Nephron progenitor cell (in vitro differentiated cells): ENCODE measurements at places on chromosomes 5 and 9.
A peak's percentile ranks its signal among the peaks of the same experiment; 100 is the strongest.

- no peak for DNase-seq
Measured at GRCh38 chr5:135605221-135605620, 26.4 kb upstream of the CXCL14 start.

- no peak for DNase-seq
Measured at GRCh38 chr5:43425983-43426382, 13.8 kb upstream of the CCL28 start.

- DNase-seq: peak; percentile 12
Measured at GRCh38 chr9:121399883-121400607, 30.0 kb upstream of the STOM start.

- DNase-seq: no peak
Measured at GRCh38 chr5:33299621-33300208, 141.1 kb upstream of the TARS1 start.

- no peak for DNase-seq
Measured at GRCh38 chr9:5630081-5630507, 1.2 kb downstream of the RIC1 start.

DNA sequence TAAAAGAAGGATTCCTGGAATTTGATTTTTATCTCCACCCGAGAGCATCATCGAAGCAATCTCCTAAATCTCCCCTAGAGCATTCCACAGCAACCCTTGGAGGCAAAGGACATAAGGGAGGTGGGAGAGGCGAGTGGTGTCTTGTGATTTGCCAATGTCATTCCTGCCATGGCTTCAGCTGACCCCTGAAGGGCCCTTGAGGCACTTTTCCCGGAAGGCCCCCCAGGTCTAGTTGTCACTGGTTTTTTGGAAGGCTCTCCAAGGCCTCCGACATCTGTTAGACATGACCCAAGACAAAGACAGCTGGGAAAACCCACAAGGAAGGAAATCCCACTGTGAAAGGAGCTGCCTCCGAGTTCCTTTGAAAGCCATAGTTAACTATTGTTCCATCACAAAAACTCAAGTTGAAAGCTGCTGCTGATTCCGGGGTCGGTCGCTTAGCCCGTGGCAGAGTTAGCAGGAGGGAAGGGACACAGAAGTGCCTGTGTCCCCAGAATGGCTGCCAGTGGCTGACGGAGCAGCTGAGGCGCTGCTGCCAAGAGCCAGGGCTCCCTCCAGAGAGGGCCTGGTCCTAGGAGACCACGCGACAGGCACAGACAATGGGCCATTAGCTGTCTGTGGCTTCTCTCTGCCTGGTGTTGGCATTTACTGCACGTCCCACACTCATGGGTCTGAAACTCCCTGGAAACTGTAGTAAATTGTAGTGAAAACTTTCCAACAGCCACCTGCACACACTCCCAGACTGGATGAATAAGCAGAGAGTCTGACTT lies 24.4 kb upstream of the TRIO start:
- DNase-seq: no peak

DNA sequence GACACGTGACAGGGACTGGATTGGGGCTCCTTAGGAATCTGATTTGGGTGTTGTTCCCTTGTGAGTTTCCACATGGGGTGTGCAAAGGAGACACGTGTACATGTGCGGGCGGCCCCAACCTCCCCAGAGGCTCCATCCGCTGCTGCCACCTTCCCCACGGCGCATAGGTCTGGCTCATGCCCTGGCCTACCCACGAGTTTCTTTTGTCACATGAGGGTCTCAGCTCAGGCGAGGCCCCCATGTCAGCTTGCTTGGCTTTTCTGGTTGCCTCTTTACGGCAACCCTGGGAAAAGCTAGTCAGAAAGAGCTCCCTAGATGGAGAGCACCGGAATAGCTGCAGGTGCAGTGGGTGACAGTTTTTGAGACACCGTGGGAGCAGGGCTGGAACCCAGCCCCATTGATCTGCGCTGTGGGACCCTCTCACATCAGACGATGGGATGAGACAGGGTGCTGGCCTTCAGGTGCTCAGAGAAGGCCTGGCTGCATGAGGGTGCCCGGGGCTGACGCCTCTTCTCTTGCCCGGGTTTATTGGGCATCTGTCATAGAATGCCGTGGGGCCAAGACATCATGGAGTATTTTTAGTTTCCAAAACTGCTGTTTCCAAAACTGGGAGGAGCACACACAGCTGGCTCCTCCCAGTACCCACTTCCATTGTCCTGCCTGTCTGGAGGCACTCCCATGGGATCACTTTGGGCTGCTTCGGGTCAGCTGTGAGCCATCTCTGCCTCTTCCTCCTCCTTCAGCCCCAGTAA lies 107.8 kb downstream of the WNK2 start:
- DNase-seq: no peak

- DNase-seq: no peak
Measured at GRCh38 chr5:74196233-74196632, 444.3 kb downstream of the ENC1 start.

- peak; percentile 58 for DNase-seq
Measured at GRCh38 chr5:179858241-179858585, 404 bp downstream of the MRNIP start.

GRCh38 chr5:5822729-5823257 lies 400.3 kb downstream of the ICE1 start:
- DNase-seq: no peak

DNA sequence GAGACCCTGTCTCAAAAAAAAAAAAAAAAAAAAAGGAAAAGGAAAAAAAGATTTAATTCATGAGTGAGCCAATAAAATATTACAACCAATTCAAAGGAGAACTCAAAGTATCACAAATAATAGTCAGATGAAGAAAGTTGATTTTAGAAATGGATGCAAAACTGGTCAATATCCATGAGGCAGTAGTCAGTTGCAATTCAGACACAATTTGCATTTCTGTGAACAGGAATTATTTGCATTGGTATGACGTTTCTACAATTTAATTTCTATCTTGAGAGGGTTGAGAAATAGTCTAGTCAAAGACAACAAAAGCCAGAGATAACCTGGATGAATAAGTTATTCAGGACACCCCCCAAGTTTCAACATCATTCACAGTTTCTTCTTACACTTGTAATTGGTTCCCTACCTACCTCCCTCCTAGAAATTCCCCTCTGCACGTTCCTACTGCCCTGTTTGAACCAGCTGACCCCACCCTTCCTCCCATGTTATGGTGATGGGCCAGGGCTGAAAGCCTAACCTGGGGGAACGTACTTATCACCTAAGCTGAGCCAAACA lies 28.6 kb upstream of the CDKN2AIPNL start:
- no peak for DNase-seq

DNA sequence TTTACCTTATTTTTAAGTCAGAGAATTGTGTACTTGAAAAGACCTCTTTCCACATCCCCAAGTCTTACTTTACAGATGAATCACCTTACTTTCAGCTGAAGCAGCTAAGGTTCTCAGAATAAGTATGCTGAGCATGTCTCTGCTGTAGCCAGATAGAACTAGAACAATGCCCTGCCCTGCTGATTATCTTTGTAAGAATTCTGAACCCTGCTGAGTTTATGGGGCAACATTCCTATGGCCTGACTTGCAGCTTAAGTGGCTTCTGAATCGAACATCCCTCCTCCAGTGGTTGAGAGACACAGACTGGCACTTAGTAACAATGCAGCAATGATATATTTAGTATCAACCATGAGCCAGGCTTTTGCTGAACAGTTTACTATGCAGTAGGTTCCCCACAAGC lies 592.0 kb upstream of the WWC1 start:
- no peak for DNase-seq

- DNase-seq: no peak
Measured at GRCh38 chr9:109254317-109254716, 66.5 kb downstream of the EPB41L4B start.
